Metanephros (tissue), 2 donors: ENCODE measurements at places on chromosomes 7 and 10. TPM values are rescaled to one million over a fixed set of nuclear protein-coding genes. Genes with fewer than 3 reads are reported as not detected.

The PODXL gene
- total RNA-seq = 127 TPM

The AGAP6 gene
- total RNA-seq = 6.7 TPM

The RAMP3 gene
- 25.7 TPM for total RNA-seq

The MACC1 gene
- 26.9 TPM for total RNA-seq

The ACTL6B gene
- total RNA-seq = not detected

The MEOX2 gene
- total RNA-seq = 8.3 TPM

The STEAP1B gene
- total RNA-seq = 1.5 TPM
